Renal cortical epithelial cell (primary cell): ENCODE measurements at places on chromosomes 3 and 15. TPM values are rescaled to one million over a fixed set of nuclear protein-coding genes. Genes with fewer than 3 reads are reported as not detected.

SLC12A1 gene
- total RNA-seq: 0.17 and 14.1 TPM in 2 replicates

DNA sequence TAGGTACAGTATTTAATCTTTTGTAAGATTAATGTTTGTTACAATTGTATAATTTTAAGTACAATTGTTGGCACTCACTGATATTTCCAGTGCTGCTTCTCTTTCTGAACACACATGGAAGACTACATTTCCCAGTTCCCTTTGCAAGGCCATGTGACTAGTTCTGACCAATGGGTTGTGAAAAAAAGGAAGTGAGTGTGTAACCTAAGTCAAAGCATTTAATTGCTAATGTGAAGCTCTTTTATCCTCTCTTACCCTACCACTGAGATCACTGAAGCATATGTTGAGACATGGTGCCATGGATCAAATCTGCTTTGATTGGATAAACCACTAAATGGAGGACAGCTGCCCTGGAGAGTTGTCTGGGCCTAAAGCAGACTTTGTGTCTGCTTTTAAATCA lies 83.9 kb upstream of the PLXND1 start:
- DNase-seq: peak; percentile 74

DNA sequence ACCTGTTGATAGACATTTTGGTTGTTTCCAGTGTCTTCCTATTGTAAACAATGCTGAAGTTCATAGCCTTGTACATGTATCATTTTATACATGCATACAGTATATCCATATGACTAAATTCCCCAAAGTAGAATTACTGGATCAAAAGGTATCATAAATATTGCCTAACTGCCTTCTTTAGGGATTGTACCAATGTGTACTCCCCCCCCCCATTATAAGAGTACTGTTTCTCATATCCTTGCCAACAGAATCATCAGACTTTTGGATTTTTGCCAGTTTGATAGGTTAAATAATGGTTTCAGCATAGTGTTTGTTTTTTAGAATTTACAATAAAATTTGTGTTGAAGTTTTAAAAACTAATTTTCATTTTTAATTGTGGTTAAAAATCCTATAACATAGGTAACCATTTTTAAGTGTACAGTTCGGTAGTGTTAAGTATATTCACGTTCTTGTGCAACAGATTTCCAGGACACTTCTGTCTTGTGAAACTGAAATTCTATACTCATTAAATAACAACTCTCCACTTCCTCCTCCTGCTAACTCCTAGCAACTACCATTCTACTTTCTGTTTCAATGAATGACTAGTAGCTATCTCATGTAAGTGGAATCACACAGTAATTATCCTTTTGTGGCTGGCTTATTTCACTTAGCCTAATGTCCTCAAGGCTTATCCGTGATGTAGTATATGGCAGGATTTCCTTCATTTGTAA lies 30.8 kb upstream of the MAP3K13 start:
- peak; percentile 96 for DNase-seq

- peak; percentile 90 for DNase-seq
Observed at GRCh38 chr3:65402597-65402996, 636.1 kb downstream of the MAGI1 start.

DNA sequence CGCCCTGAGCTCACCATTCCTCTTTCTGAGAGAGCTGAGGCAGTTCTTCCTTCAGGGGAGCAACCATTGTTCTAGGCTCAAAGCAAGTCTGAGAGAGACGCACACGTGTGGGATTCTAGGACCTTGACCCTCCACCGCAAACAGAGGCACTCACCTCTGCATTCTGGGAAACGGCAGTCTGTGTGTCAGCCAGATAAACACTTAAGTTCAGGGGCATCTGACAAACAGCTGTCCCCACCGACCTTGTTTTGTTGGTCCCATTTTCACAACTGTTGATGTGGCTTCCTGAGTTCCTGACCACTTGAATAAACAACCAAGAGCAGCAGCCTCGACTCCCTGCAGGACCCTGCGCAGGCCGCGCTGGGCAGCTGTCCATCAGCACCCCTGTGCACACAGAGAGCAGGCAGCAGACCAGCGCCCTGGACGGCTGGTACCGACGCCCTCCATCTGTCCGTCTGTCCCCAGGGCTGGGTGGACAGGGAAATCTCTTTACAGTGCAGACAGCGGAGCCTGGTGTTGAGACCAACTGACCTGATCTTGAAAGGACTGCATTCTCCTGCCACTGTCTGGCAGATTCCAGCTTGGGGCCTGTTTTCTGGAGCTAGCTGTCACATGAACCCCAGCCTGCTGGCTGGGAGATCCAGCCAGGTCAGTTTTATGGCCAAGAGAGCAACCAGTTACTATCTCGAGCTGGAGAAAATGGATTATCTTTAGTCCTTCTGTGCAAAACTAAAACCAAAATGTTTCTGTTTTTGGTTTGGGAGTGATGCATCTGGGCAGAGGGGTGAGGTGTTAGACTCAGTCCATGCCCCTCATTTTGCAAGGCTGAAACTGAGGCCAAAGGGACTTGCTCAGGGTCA lies 64.2 kb downstream of the FAM43A start:
- no peak for DNase-seq

DNA sequence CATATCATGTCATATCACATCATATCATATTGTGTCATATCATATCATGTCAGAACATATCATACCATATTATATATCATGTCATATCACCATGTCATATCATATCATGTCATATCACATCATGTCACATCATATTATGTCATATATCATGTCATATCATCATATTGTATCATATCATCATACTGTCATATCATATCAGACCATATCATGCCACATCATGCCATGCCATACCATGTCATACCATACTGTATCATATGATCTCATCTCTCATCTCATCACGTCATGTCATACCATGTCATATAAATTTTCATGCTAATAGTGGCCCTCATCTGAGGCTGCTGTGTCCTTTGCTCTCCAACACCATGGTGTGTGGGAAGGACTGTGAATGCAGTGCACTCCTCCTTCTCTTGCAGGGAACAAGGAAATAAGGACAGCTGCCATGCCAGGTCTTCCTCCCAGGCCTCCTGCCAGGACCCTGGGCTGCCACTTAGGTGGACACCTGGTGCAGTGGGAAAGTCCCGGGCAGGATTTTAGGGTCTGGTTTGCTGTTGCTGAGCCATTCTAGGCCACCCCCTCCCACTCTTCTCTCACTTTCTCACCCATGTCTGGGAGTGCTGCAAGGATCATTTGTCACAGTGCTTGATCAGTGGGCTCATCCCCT lies 72.4 kb upstream of the TRPM1 start:
- no peak for DNase-seq

GRCh38 chr3:40779039-40779438 lies 254.3 kb downstream of the ZNF621 start:
- no peak for DNase-seq

CHRNB4 gene
- 0.15 TPM in 1 of 2 replicates, not detected in the other for total RNA-seq

POPDC2 gene
- total RNA-seq: 0.40 TPM in 1 of 2 replicates, not detected in the other

DNA sequence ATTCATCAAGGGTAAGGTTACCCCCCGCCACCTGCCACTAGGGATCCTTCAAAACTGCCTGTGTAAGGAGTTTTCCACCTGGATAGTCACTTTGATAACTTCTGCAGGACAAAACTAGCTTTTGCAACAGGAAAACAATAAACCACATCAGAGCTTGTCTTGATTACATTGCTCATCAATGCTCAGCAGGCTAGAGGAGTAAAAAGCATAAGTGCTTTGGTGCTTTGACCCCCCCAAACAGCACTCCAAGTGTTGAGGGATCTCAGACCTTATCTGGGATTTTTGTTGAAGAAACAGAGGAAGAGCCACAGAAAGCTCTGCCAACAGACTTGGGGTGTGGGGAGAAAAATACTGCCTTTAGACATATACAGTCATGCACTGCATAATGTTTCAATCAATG lies 10.8 kb upstream of the PHLDB2 start:
- DNase-seq: peak; percentile 70

DNA sequence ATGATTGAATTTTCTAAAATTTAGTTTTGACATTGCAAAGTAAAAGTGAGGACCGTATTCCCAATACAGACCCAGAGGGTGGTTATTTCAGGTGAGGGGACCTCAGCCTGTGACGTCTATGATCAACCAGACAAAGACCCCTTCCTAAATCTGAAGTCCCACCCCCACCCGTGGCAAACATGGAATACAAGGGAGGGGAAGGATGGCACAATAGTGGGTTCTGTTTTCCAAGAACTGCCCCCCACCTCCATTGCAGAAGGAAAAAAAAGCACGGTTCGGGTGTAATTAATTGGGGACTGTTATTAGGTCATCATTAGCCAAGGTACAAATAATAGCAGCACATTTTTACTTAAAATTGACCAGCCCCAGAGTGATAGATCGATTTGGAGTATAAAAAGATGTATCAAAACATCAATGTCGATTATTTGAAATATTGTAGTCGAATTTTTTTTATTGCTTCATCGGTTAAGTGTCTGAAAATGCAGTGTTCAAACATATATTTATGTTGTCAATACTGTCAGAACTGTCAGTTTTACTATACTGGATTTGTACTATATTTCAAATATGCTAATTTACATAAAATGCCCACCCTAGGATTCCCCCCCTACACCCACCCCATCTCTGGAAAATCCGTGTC lies 7.5 kb upstream of the MEIS2 start:
- DNase-seq: no peak

DNA sequence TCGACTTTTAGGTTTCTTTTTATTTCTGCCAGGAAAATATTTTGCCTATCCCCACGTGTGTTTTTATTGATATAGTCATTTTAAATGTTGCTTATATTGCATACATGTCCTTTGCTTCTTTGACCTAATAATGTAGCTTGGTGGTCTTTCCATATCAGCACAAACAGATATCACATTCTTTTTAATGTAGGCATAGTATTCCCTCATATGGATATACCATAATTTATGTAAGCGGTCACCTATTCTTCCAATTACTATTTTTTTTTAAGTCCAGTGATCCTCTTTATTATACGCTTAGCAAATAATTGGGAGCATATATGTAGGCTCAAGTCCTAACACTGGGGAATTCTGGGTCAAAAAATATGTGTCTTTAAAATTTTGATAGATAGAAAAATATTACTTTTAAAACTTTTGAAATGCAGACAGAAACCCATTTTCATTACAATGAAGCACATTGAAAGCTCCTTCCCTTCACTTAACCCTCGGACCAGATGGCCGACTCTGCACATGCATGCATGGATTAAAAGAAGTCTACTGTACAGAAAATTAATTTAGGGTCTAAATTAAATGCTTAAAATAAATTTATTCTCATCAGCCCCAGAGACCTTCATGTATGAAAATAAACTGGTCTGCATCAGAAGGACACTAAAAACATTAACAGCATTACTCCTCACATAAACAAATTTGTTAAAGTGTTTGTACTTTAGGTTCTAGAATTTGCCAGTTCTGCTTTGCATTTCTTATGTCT lies 90.5 kb upstream of the LIMD1 start:
- no peak for DNase-seq

DNA sequence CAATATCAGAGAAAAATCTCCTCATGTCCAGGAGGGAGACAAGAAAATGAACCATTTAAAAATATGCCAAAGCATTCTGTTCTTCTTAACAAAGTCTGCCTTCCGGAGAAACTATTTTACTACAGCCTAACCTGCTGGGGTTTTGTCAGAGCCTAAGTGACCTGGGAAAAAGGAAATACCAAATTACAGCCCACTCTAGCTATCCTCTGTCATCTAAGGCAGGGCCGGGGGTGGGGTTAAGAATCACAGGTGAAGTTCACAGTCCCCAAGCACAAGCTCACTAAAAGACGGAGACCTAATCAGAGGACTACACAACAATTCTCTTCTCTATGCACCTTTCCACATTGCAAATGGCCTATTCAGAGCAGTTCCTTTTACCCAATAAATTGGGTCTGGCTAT lies 116.6 kb downstream of the TRIM42 start:
- no peak for DNase-seq

DNA sequence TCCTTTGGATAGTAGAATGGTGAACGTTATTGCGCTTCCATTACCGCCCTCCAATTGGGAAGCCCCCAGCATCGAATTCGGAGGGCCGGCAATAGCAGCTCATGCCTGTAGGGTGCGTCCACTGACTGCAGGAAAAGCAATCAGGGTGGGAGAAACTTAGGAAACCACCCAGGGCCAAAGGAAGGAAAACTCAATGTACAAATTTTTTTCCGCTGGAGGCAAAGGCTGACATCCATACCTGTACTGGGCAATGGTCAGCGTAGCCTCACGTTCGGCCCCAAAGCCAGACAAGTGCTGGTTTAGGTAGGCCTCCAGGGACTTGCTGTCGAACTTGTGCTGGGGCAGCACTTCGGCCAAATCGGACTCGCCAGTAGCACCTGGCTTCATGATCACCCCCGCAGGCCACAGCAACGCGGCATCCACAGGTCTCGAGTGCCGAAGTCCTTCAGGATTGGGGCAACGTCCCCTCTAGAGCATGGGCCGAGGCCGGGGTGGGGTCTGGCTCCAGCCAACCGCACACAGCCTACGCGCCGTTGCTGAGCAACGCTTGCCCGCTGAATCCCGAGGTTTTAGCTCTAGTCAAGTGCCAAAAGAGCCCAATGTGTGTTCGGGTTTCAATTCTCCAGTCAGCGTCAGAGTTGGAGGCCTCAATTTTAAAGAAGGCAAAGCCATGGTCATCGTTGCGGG lies at the start of gene ACAD11:
Gene ACAD11 (minus strand): TSS at position 445 of the 687 bp plus-strand sequence. CDS start 58 bp downstream, at position 387.
- DNase-seq: peak; percentile 73

GRCh38 chr3:123423806-123424205 lies 25.1 kb downstream of the ADCY5 start:
- no peak for DNase-seq

- no peak for DNase-seq
Observed at GRCh38 chr3:156016902-156017301, 103.5 kb upstream of the KCNAB1 start.

DNA sequence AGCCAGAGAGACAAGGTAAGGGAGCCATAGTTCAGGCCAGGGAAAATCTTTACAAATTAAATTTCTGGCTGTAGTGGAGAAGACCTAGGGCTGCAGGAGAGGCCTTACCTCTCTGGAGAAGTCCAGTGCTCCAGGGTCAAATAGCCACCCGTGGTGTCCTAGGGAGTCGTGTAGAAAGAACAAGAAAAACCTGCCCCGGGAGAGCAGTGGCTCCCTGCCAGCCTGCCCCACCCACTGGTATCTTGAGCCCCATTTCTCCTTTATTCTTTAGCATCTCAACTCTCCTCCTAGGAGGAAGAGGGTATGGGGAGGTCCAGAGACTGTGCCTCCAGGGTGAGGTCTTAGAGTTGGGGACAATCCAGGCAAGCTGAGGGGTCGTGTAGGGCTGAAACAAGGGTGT lies 32.1 kb upstream of the NTRK3 start:
- DNase-seq: no peak

SERINC4 gene
- 0.05 TPM in 1 of 2 replicates, not detected in the other for total RNA-seq

DNA sequence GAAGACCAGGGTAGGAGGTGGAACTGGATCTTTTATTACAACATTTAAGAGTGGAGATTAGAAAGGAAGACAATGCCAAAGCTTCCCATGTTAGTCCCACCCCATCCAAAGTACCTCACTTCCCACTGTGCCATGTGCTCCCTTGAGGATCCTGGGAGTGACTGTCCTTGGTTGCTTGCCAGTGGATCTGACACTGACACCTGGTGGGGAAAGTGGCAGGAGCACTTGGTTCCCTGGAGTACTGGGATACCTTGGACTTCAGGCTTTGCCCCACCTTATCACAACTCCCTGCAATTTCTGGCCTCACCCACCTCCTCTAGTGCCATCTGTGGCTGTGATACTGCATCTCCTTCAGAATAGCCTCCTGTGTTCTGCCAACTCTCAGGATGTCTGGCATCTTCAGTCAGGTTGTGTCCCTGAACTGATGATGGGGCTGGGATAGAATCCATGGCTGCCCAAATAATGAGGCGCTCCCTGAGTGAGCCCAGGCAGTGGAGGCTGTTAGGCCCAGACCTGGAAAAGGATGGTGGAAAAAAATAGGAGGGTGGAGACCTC lies 1.3 kb downstream of the ELL3 start:
- peak; percentile 52 for DNase-seq

GRCh38 chr3:87797872-87798566 lies 260.8 kb downstream of the CGGBP1 start:
- DNase-seq: no peak

UPK1B gene
- 1.9 and 33.7 TPM in 2 replicates for total RNA-seq
